ENCODE measurements at places on chromosomes 6 and 20. TPM values are rescaled to one million over a fixed set of nuclear protein-coding genes. Genes with fewer than 3 reads are reported as not detected.
A peak's percentile ranks its signal among the peaks of the same experiment; 100 is the strongest.

DNA sequence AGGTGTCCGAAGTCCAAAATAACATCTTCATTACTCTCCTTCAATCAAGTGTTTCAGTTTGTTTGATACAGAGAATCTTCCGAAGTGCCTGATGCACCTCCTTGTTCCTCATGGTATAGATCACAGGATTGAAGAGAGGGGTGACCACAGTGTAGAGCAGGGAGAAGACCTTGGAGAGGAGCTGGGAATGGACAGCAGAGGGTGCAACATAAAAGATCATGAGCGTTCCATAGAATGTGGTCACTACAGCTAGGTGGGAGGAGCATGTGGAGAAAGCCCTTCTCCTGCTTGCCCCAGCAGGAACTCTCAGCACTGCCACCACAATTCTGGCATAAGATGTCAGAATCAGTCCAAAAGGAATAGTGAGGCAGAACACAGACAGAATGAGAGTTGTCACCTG lies 11.9 kb downstream of the OR12D1 start:
- H3K4me1 ChIP-seq, result no peaks in the 10 kb centered on the region
- H3K36me3 ChIP-seq, result no peaks in the 10 kb centered on the region
- no peak overlapping the region for H3K27ac ChIP-seq
- no peak for DNase-seq
- no peaks in the 10 kb centered on the region for H3K27me3 ChIP-seq

GRCh38 chr20:19756761-19757486 lies 1.1 kb upstream of the RIN2 start:
- H3K4me3 ChIP-seq, result peak overlapping the region; percentile 66
- peaks cover 20% of the 10 kb centered on the region for H3K4me1 ChIP-seq
- no peaks in the 10 kb centered on the region for H3K27me3 ChIP-seq

DNA sequence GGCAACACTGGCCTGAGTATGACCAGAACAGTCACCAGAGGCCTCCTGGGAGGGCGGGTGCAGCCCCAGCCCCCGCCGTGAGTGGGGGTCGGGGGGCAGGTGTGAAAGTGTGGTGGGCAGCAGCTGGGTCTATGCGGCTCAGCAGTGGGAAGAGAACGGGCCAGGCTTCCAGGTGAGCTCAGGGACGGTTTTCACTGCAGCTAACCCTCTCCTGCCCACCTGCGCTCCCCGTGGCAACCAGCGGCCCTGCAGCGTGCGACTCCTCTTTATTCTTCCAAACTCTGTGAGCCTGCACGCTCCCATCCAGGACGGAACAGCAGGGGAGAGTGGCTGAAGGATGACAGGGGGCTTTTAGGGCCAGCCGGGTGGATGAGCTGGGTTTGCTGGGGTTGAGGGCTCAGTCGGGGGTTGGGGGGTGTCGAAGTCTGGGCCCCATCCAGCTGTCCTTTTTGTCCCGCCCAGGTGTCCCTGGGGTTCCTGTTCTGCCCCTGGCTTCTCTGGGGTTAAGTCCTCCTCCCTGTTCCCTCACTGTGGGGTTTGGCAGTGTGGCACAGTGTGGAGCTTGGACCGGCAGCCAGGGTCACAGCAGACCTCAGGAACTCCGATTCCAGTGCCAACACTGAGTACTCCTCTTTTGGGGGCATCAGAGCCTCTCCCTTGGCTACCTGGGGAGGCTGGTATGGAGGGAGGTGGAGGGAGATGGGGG lies 859 bp upstream of the BIRC7 start:
- no peaks in the 10 kb centered on the region for H3K4me1 ChIP-seq
- H3K4me3 ChIP-seq, result no peak overlapping the region
- H3K36me3 ChIP-seq, result no peaks in the 10 kb centered on the region
- no peaks in the 10 kb centered on the region for H3K27me3 ChIP-seq
- H3K27ac ChIP-seq, result no peak overlapping the region

- no peaks in the 10 kb centered on the region for H3K27me3 ChIP-seq
- H3K4me1 ChIP-seq, result no peaks in the 10 kb centered on the region
- no peak for DNase-seq
- H3K36me3 ChIP-seq, result no peaks in the 10 kb centered on the region
- no peak overlapping the region for H3K27ac ChIP-seq
These were observed 484.9 kb downstream of the COL12A1 start for GRCh38 chr6:74720923-74721322.

Gene C4A
- total RNA-seq, result 2,733 TPM
